Right atrium auricular region (tissue), 2 donors: ENCODE measurements at places on chromosomes 4 and X.

- no peak for DNase-seq
These were observed 22.6 kb downstream of the ASB11 start for GRCh38 chrX:15292861-15293260.

- no peak for DNase-seq
These were observed 92.0 kb downstream of the NFKB1 start for GRCh38 chr4:102593147-102593546.

GRCh38 chr4:92101737-92102172 is 202.0 kb upstream of the GRID2 start:
- no peak for DNase-seq

GRCh38 chr4:154332681-154333421 is 158.7 kb downstream of the DCHS2 start:
- no peak for DNase-seq

DNA sequence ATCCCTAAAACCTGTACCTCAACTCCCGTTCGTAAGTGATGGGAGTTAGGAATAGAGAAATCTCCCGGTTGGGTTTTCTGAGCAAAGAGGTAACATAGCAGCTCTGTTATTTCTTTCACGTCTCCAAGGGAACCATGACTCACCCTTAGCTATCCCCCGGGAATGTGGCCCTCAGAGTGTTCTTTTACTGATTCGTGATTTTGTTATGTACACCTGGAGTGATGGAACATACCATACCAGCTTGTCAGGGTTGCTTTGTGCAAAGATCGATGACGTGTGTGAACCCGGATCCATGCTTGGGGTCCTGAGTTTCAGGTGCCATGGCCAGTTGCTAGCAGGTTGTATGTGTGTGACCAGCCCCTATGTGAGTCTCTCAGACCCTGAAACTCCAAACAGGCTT is 52.6 kb downstream of the HPRT1 start:
- DNase-seq = no peak

DNA sequence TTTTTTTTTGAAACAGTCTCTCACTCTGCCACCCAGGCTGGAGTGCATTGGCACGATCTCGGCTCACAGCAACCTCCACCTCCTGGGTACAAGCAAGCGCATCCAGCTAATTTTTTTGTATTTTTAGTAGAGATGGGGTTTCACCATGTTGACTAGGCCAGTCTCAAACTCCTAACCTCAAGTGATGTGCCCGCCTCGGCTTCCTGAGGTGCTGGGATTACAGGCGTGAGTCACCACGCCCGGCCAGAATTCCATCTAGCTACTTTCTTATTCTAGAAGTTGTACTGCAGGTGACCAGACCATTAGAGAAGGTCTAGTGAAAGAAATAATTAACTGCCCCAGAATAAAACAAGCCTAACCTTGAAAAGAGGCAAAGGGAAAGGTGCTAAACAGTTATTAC is 2.3 kb downstream of the LRBA start:
- no peak for DNase-seq
